ENCODE measurements at places on chromosomes 2 and 18.
A peak's percentile ranks its signal among the peaks of the same experiment; 100 is the strongest.

GRCh38 chr18:57819671-57820460 lies 16.8 kb upstream of the ATP8B1 start:
- peak; percentile 88 for DNase-seq

DNA sequence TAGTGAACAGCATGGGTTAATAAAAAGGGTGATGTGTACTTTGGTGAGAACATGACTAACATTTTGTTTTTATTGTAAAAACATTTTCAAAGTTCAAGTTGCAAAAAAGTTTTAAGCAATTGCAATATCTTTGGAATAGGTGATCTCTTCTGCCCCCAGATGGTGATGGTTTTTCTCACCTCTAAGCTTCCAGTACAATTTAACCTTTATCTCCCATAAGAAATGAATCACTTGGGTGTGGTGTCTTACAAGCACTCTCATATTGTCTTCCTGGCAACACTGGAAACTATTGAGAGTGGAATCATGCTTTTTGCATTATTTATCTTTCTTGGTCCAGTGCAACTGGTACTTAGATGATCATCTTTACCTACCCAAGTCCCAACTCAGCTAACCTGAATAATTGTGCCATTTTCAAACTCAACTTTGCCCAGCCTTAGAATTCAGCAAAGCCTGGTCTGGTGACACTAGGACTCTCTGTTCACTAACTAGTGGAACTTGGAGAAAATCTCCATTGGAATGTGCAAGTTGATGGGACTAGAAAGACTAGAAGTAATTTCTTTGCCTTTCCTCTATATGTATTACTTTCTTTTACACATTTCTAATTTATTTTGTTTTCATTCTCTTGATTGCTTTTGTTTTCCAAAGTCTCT lies 964.7 kb upstream of the ZEB2 start:
- DNase-seq: peak; percentile 51

GRCh38 chr2:119407430-119408220 lies 24.0 kb upstream of the TMEM37 start:
- peak; percentile 51 for DNase-seq

DNA sequence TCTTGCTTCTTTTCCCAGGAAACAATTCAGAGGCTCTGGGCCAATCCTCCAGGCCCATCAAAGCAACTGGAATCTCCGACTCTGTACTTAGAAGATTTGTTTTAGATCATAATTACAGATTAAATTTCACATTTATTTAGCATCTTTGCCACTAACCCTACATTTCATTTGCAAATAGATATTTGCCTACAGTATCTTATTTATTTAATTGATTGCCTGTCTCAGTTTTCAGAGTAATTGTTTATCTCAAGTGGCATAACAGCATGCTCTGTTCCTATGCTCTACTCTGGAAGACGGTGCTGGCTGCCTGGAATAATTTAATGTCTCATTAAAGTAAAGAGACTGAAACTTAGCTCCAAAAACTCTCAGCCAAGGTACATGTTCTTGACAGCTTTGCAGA lies 213.4 kb downstream of the HNMT start:
- DNase-seq: no peak

DNA sequence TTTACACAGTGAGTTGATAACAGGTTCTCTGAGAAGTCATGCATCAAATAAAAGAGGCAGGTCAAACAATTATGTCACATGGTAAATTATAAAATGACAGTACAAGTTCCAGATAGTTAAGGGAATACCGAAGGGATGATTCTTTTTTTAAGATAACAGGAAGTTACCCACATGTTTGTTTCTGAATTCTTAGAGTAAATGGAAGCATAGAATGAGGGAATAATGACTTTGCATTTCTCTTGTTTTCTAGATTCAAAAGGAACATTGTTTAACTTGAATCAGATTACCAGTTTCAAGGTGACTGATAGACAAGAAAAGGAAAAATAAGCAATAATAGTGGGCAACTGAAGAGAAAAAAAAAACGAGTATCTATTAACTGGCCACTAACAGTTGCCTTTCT lies 124.5 kb downstream of the MIB1 start:
- no peak for DNase-seq

GRCh38 chr2:224121406-224122067 lies 82.5 kb upstream of the SERPINE2 start:
- no peak for DNase-seq

DNA sequence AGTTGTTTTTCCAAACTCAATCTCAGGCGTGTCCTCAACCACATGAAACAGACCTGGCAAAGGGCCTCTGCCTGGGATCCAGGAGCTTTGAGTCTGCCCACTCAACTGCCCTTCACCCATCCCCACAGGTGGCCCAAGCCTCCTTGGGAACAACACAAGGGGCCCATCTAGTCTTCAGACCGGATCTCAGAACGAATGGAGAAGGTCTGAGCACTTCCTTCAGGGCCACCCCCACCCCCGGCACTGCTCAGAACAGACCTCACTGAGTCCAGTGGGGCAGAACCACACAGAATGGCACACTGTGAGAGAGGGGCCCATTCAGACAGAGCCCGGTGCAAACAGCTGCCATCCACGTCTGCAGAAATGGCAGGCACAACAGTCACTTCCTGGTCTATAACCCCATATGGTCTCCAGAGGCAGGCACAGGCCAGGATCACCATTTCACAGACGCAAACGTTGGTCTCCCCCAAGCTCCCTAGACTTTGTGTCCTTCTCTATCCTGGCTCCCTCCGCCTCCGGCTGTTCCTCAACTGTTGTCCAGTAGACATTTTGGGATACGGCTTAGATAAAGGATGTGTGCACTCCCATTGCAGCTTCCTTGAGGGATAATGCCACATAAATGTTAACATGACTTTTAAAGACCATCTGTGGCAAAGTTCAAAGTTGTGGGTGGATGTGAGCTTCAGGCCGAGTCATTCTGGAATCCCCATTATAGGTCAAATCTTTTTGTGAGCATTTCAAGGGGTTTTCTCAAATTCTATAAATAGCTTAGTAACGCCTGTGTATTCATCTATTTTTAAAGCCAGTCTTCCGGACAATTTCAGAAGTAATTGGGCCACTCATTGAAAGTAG lies 149.7 kb downstream of the SMAD7 start:
- DNase-seq: no peak

DNA sequence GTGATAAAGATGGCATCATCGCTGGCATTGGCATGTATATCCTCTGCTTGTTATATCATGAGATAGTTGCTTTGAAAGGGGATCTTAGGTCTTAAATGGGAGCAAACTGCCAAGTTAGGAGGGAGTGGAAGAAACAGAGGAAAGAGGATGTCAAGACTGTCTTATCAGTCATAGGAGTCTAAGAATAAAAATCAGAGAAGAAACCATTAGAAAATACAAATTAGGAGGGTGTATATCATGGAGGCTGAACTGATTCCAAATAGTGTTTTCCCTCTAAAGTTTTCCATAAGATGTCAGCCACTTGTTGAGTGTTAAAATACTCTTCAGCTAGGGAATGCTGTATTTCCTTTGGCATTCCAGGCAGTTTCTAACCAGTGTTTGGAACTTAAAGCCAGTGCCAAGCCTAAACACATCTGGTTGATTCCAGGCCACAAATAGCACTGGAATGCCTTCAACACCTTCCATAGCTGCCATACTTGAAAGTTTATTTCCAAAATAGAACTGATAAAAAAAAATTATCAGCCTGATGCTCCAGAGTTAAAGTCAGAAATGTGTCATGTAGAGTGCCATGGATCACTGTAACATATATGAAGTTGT lies 129.4 kb downstream of the ZEB2 start:
- DNase-seq: no peak

DNA sequence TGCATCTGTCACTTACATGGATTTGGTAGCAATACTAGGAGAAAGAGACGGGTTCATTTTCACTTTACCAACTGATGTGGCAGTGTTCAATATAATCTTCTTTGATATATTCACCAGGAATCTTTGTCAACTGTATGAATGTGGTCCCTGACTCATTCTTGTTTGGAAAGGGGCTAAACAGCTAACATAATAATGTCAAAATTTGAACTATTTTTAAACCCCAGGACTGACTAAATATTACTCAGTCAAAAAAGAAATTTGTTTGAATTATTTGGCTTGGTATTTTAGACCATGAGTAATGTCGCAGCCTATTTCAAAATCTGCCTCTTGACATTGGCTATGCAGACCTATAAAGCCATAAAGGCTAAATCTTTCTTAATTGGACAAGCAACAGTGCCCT lies 413.7 kb upstream of the RGPD4 start:
- peak; percentile 11 for DNase-seq

DNA sequence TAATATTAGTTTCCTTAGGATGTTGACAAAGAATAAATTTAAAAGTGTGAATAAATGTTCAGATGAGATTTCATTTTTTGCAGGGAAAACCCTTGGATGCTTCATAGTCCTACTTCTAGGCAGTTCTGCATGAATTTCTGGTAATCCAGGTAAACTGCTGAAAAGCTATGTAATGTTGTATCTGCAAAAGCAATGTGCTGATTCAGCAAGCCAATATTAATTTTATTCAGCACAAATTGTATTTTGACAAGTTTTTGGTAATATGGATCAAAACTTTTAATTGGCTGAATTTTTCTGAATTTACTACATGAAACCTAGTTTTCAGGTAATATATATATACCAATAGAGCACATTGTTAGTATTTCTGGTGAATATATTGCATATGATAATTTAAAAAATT lies 17.8 kb upstream of the RBBP8 start:
- DNase-seq: no peak

DNA sequence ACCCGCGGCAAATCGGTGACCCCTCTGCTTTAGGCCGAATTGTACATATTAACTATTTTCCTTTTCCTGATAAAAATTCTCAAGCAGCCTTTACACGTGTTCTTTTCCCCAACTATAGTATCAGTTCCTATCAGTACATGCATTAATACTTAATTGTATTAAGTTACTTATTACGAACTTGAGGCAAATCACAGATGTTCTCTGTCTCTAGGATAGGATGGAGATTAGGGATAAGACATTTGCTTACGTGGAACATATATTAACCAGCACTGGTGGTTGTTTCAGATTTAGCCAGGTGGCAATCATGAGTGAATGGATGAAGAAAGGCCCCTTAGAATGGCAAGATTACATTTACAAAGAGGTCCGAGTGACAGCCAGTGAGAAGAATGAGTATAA lies 675 bp downstream of the GEMIN6 start:
- DNase-seq: no peak

DNA sequence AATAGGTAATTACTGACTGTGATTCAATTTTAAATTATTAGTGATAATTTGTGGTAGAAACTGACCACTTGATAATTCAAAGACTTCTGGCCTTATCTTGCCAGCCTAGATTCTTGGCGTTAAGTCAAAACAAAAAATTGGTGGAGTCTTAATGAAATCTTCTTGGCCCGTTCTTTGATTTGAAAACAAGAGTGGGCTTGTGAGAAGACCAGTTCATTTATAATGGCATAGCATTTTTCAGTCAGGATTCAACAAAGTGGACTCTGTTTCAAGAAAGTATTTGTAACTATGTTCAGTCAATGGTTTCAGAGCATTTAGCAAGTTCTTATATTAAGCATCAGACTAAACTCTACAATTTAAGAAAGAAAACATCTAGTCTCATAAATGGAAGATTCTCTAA lies 26.0 kb downstream of the ITGA4 start:
- no peak for DNase-seq

DNA sequence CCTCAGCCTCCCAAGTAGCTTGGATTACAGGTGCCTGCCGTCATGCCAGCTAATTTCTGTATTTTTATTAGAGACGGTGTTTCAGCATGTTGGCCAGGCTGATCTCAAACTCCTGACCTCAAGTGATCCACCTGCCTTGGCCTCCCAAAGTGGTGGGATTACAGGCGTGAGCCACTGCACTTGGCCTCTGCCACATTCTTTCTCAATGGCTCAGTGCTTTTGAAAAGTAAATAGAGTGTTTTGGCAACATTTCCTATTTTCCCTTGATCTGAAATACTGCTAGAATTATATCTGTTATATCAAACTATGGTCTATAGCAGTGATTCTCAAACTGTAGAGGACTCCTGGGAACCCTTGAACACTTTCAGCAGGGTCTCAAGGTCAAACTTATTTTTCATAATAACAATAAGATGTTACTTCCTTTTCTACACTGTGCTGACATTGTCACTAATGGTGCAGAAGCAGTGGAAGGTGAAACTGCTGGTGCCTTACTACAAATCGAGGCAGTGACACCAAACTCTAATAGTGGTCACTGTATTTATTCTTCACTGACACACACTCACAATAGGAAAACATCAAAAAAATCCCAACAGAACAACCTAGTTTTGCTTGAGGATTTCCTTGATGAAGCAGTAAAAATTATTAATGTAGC lies 10.6 kb downstream of the DAW1 start:
- DNase-seq: no peak

- DNase-seq: no peak
These were observed 24.9 kb upstream of the ALPP start for GRCh38 chr2:232353660-232354059.

- no peak for DNase-seq
These were observed 129.9 kb upstream of the RMP24 start for GRCh38 chr18:35842536-35842935.

GRCh38 chr2:5766561-5766960 lies 74.4 kb downstream of the SOX11 start:
- no peak for DNase-seq

DNA sequence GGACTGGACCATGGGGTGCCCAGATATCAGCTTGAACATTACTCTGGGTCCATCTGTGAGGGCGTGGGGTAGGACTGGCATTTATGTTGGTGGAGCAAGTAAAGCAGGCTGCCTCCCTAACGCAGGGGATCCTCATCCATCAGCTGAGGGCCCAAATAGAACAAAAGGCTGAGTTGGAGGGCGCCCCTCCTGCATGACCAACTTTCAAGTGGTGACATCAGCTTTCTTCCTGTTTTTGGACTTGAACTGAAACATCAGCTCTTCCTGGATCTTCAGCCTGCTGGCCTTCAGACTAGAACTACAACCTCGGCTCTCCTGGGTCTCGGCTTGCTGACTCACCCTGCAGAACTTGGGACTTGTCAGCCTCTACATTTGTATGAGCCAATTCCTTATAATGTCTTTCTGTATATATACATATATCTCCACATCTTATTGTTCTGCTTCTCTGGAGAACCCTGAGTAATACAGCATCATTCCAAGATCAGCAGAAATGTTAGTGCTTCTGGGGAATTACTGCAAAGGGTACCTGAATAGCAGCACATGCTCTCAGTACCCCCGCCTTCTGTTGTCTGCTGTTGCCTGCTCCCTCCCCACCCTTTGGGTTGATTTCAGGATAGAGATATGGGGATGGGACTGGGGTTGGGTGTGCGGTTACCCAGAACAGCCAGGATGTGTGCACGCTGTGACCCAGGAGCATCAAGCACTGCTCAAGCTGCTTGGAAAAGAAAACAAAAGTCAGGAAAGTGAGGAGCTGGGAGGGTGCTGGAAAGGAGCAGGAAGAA lies 20.0 kb downstream of the TMEM127 start:
- DNase-seq: peak; percentile 11

- DNase-seq: no peak
These were observed 22.1 kb upstream of the OSR1 start for GRCh38 chr2:19380532-19380931.

- DNase-seq: no peak
These were observed 5.4 kb downstream of the TGFBRAP1 start for GRCh38 chr2:105324101-105324500.

GRCh38 chr2:20093263-20094141 lies 42.1 kb upstream of the LAPTM4A start:
- DNase-seq: peak; percentile 72

Measured in Daoy (cell line).